Femur (tissue), 1 donor: ENCODE measurements at places on chromosomes 1 and 21.

DNA sequence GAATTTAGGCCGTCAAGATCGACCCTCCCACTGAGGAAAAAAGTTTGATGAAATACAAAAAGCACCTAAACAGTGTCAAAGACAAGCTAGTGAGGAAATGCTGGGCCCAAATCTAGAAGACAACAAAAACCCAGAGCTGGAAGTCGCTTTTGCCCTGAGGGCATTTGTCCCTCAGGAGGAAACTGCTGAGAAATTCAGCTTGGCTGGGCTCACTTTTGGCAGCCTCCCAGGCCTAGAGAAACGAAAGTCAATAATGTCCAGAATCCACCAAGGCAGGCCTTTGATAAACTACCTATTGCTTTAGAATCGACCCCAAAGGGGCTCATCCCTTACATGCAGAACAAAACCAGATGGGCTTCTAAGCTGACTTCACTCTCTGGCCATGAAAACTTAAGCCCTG, 38.9 kb downstream of the SYT2 start:
- DNase-seq, result no peak

GRCh38 chr1:157403203-157403602, 149.1 kb downstream of the FCRL5 start:
- no peak for DNase-seq

DNA sequence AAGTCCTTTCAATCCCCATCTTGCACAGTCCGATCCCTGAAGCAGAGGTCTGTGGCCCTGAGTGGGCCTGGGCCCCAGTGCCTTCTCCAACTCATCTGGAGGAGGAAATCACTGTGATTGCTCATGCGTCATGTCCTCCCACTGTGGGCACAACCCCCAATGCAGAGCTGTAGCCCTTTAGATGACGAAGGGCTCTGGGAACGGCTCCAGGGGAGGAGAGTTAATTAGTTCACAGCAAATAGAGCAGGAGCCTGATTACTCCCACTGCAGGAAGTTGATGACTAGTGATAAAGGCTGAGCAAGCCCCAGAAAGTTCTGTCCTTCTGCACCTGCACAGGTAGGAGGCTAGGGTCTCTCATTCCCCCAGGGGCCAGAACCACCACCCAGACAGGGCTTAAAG, 111.5 kb downstream of the CCDC185 start:
- DNase-seq, result no peak

GRCh38 chr1:15526490-15527339, at the start of gene DNAJC16:
TSS of gene DNAJC16 (plus strand) at chr1:15526848. CDS start at chr1:15529106, 2,258 bp downstream.
- DNase-seq, result peak; percentile 100

DNA sequence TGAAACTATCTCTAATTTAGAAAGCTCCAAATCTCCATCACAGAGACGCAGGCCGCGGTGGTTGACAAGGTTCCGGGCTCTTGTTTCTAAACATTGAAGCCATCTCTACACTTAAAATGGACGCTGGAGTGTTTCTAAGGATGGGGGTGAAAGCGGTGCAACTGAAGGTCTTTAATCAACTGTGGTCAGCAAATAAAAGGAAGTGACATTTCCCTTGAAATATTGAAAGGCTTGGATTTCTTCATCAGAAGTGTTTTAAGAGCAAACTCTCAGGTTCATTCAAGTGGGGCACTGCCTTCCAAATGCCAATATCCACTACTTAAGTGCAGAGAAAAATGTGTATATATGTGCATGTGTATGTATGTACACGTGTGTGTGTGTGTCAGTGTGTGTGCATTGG, 117.3 kb downstream of the KAZN start:
- no peak for DNase-seq

- DNase-seq, result no peak
Measured at GRCh38 chr21:25424634-25425033, 182.6 kb downstream of the MRPL39 start.

- DNase-seq, result no peak
Measured at GRCh38 chr1:980137-980571, 1.7 kb downstream of the PERM1 start.

- DNase-seq, result peak; percentile 51
Measured at GRCh38 chr1:42379794-42380585, 602 bp upstream of the RIMKLA start.

GRCh38 chr1:158124999-158125398, 55.7 kb upstream of the CD1D start:
- peak; percentile 93 for DNase-seq

GRCh38 chr1:2172551-2173146, 21.9 kb downstream of the FAAP20 start:
- no peak for DNase-seq

DNA sequence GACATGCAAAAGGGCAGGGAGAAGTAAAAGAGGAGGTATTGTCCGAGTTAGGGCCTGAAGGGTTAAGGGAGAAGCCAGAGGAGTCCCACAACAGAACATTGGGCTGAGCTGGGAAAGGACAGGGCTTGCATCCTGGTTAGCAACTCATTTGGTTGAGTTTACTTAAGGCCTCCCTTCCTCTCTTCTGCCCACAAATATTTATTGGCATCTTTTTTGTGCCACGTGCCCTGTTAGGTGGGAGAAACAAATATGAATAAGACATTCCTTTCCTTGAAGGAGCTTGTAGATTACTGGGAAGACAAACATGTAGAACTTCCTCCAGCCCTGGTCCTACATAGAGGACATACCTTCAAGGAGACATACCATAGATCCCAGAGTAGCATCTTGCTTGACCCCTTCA, 53.0 kb upstream of the PRELP start:
- DNase-seq, result no peak

- no peak for DNase-seq
Measured at GRCh38 chr1:151175863-151176262, at the start of gene TMOD4. TSS of gene TMOD4 (minus strand) at chr1:151175981. CDS start at chr1:151174875, 1,106 bp downstream.
